Anterior cingulate cortex (tissue), 58 donors: ENCODE measurements at places on chromosomes 1 and 21.

DNA sequence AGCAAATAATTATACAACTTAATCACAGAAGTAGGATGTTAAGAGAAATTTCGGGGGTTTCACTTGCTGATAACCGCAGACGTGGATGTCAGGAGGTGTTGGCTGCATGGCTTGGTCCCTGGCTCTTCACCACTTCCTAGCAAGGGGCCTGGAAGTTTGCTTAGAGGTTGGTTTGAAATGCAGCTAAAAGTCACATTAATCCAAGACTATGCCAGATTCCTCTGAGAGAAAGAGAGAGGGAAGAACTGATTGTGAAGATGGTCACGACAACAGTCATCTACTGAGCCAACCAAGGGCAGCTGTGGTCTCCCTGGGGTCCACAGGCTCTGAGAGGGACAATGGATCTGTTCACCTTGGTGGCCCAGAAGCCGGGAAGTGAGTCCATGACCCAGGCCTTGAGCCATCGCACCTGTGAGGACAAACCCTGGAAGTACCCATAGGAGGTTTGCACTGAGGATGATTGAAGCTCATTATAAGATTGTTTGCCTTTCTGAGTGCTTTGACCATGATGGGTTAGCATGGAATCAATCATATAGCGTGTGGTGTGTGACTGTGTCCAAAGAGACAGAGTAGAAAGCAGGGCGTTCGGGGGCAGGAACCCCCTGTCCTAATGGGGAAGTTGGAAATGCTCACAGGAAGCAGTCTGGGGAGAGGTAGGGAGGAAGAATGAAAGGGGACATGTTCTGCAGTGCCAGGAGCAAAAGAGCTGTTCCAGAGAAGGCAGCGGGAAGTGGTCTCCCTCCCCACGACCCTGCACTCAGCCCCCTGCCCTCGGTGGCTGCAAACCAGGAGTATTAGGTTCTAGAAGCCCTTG, 47.1 kb downstream of the UMODL1 start:
- no peak for DNase-seq

DNA sequence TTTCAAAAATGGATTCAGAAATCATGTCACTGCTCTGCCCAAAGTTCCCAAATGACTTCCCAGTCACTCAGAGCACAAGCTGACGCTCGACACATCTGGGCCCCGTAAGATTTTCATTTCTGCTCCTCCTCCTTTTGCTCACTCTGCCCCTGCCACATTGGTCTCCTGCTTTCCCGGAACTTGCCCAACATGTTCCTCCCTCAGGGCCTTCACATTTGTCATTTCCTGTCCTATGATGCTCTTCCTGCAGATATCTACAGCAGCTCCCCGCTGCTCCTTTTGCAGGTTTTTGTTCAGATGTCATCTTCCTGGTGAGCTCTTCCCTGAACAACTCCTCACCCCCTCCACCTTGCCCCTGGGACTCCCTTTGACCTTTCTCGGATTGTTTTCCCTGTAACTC, 58.5 kb upstream of the IVNS1ABP start:
- no peak for DNase-seq

DNA sequence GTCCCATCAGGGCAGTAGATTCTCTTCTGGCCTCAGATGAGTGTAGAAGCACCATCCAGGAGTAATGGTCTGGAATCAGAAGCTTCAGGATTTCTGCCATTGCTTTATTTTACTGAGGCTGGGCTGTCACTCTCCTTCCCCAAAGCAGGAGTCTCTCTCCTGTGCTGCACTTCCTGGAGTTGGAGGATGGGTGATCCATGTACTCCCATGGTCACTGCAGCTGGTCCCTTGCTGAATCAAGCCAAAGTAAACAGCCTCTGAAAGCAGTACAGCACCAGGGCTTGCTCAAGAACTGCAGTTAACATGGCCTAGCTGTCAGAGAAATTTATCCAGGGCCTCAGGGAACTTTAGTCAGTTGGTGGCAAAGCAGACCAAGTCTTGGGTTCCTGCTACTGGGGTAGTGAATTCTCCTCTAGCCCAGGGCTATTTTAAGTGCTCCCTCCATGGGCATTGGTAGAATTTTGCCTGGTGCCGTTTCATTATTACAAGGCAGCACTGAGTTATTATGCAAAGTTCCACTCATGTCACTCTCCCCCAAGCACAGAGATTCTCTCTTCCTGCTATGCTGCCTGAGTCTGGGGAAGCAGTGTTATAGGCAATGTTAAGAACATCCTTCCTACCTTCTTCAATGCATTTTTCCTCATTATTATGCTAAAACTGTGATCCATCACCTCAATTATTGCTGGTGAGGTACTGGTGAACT, 29.5 kb downstream of the DRAM2 start:
- DNase-seq = no peak

- DNase-seq = no peak
Observed at GRCh38 chr21:42002421-42002958, 7.7 kb downstream of the ZBTB21 start.

- no peak for DNase-seq
Observed at GRCh38 chr21:44524414-44525371, 15.3 kb downstream of the KRTAP10-1 start.
